A549 treated with dexamethasone at 1 μM for 4 hours (cell line): ENCODE measurements at places on chromosomes 2 and 18. TPM values are rescaled to one million over a fixed set of nuclear protein-coding genes. Genes with fewer than 3 reads are reported as not detected.

The FECH gene
- total RNA-seq, result 30.6 to 42.1 TPM (median 36.5 TPM) in 5 replicates

The CNDP2 gene
- total RNA-seq, result 78.6 to 90.4 TPM (median 86.8 TPM) in 5 replicates

The SCTR gene
- total RNA-seq, result 0.15 to 0.18 TPM in 2 of 5 replicates, not detected in the others

The CDK15 gene
- total RNA-seq, result not detected in 5 replicates
